ENCODE measurements at places on chromosomes 3 and 15.

- no peak for DNase-seq
Observed at GRCh38 chr15:29135702-29136646, 133.6 kb downstream of the NSMCE3 start.

DNA sequence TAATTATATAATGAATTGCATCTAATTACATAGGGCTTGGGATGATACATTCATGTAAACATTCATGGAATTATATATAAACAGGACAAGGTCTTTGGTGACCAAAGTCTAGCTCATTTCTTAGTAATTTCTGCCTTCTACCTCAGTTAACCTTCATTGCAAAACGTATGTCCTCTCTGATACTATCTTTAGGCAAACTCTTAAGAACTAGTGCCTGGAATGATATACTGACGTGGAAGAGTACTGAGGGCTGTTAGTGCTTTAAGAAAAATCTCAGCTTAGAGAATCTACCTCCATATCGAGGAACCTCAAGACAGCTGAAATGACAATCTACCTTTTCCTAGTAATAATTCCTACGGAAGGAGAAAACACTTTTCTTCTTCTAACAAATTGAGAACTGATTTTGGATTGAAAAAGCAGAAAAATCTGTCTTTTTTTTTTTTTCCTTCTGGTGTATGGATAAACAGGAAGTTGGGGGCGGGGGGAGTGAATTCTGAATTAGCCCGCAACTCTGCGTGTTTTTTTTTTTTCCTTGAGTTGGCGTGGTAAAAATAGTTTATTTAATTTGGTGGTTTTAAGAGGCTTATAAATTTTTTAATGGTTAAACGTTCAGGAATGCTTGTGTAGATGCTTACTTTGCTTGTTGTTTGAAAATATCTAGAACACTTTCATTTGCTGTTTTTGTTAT, 43.2 kb downstream of the RARB start:
- DNase-seq: no peak

DNA sequence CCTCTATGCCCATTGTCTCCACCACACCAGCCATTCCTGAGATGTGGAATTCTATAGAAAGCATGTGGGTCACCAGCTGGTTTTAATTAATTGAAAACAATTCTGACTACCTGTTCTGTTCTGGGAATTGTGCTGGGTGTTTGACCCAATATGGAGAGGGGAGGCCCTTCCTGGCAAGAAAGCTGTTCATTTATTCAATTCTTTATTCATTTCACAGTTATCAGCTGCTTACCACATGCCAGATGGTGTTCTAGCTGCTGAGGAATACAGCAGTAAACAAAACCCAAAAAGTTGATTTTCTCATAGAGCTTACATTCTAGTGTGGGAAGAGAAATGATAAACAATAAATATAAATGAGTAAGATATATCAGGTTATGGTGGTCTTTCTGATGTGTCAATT, 296.1 kb upstream of the RASGRP1 start:
- DNase-seq: no peak

DNA sequence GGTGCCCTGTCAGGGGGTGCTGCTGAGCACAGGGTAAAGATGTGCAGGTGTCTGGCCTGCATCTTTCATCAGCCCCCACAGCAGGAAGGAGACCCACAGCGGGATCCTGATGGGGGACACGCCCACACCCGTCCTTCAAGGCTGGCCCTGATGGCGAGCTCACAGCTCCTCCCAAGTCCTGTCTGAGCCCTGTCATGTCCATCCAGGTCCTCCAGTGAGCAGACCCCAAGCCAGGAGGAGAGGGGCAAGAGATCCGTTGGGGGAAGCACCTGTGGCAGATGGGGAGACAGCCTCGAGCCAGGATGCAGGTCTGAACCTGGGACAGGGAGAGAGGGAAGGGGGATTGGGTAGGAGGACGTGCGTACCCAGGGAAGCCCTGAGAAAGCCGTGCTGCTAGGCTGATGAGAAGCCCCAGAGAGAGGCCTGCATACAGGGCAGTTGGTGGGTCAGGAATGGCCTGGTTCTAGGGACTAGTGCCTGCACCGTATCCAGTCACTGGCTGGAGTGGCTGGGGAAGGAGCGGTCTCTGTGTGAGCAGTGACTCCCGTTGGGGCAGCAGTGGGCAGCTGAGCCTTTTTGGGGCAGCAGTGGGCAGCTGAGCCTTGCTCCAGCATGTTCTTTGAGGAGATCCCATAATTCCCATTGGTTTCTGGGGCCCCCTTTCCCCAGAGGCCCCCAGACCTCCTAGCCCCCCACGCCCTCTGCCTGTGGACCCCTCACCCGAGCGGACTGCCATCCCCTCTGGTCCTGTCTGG, 133.3 kb upstream of the MEF2A start:
- no peak for DNase-seq

GRCh38 chr3:117184574-117184973, 475.0 kb downstream of the TUSC7 start:
- no peak for DNase-seq

DNA sequence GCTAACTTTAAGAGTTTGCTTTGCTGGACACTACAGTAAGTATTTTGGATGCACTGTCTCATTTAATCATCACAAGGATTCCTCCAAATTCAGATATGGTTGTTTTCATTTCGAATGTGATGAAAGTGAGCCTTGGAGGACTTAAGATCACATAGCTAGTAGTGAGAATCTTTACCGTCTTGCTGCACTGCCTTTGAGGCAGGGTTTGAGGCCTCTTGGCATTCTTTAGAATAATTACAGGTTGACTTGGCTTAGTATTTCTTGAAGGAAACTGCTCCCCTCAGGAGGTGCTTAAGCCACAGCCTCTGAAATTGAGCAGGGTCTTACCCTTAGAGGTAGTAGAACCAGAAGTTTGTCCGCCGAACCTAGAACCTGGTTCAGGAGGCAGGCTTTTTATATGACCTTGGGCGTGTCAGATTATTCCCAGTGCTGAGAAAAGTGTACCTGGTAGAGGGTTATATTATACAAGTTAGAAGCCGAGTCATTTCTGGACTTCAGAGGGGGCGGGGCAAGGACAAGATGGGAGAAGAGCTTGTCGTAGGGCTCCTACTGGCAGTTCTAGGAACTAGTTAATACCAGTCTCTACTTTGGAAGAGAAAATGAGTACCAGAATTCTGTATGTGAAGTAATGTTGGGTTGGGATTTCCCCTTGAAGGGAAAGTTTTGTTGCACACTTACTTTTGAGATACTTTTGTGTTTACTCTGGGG, 1.1 kb downstream of the TFG start:
- DNase-seq: no peak

DNA sequence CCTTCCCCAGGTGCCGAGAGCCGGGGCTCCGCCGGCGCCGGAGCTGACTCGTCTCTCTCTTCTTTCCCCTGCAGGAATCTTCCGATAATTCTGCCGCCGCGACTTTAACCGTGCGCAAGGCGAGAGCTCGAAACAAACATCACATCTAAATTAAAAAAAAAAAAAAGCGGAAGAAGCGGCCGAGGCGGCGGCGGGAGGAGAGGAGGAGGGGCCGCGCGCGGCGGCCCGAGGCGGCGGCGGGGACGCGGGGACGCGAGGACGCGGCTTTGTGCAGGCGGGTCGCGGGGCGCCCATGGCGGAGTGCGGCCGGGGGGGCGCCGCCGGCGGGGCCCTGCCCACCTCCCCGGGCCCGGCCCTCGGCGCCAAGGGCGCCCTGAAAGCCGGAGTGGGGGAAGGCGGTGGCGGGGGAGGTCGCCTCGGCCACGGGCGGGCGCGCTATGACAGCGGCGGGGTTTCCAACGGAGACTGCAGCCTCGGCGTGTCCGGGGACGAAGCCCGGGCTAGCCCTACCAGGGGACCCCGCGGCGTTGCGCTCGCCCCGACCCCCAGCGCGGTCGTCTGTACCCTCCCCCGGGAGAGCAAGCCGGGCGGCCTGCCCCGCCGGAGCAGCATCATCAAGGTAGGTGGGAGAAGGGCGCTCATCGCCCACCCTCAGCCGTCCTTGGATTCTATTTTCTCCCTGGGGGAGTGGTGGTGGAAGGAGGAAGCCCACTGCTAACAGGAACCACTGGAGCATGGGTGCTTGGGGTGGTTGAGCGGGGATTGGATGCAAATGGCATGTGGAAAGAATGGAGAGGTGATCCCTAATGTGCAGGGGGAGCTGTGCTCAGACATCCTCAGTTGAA, at the start of gene PLCL2:
PLCL2 (plus strand) TSS at position 208 of the 845 bp plus-strand sequence; CDS start at position 293, 85 bp downstream.
- DNase-seq: peak; percentile 34

GRCh38 chr15:88838667-88839066, 35.4 kb downstream of the ACAN start:
- no peak for DNase-seq

DNA sequence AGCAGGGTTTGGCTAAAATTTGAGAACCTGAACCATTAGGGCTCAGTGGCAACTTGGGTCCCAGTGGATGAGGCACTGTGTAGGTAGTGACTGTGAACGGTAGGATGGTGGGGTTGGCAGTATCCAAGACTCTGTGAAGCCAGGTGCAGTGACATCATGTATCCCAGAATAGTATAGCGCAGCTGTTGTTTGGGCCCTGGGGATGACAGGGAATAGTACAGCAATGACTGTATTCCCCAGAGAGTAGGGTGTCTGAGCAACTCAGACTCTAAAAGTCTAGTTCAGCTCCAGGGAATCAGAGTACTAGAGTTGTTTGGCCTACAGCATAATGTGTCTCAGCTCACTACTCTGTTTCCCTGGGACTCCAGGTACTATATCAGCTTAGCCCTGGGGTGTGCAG, 20.7 kb upstream of the PPP2R3A start:
- DNase-seq: no peak

GRCh38 chr3:191425322-191425734, 35.6 kb upstream of the PYDC2 start:
- DNase-seq: no peak

DNA sequence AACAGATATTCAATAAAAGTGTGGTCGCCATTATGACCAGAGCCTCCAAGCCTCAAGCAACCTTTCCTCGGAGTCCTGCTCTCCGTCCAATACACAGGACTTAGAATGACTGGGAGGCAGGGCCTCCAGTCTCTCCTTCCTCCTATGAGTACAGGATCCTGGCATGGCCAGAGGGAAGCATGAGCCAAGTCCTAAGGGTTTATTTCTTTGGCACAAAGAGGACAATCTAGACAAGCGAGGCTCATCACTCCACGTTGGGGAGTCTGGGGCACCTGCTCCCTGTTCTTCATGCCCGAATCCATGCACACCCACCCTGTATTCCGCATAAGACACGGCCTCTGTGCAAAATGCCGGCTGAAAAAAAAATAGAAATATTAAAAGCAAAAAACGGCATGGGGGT, 6.8 kb downstream of the PRRT3 start:
- no peak for DNase-seq

- DNase-seq: no peak
Observed at GRCh38 chr3:169391672-169392071, 271.8 kb downstream of the MECOM start.

GRCh38 chr3:135106445-135106844, 311.4 kb downstream of the EPHB1 start:
- DNase-seq: no peak

GRCh38 chr3:95048564-95048963, 985.7 kb downstream of the NSUN3 start:
- DNase-seq: no peak

- DNase-seq: no peak
Observed at GRCh38 chr3:27861046-27862036, 139.2 kb upstream of the EOMES start.

- no peak for DNase-seq
Observed at GRCh38 chr15:39447346-39447745, 133.5 kb upstream of the THBS1 start.
